Placental pericyte (primary cell): ENCODE measurements at places on chromosomes 1 and 21. TPM values are rescaled to one million over a fixed set of nuclear protein-coding genes. Genes with fewer than 3 reads are reported as not detected.

BSND gene
- total RNA-seq: not detected in 2 replicates

KLHL12 gene
- total RNA-seq: 25.6 and 26.6 TPM in 2 replicates

LAD1 gene
- total RNA-seq: 0.14 TPM in 1 of 2 replicates, not detected in the other

TMPRSS15 gene
- total RNA-seq: not detected in 2 replicates

TPTE gene
- total RNA-seq: 1.1 TPM in 1 of 2 replicates, not detected in the other

FAM151A gene
- not detected in 2 replicates for total RNA-seq

KHDC4 gene
- total RNA-seq: 26.3 and 43.5 TPM in 2 replicates

LRRC38 gene
- not detected in 2 replicates for total RNA-seq

COL8A2 gene
- 5.0 and 6.7 TPM in 2 replicates for total RNA-seq

DCST1 gene
- total RNA-seq: not detected in 2 replicates

UBXN10 gene
- total RNA-seq: not detected in 2 replicates

FCGR1A gene
- not detected in 2 replicates for total RNA-seq

NID1 gene
- total RNA-seq: 145 and 154 TPM in 2 replicates

NBPF11 gene
- 3.9 and 4.4 TPM in 2 replicates for total RNA-seq

NR0B2 gene
- not detected in 2 replicates for total RNA-seq

TIE1 gene
- total RNA-seq: 0.57 TPM in 1 of 2 replicates, not detected in the other

AP4B1 gene
- total RNA-seq: 13.8 and 14.6 TPM in 2 replicates

LRRC42 gene
- 34.2 and 51.4 TPM in 2 replicates for total RNA-seq

MINDY1 gene
- 5.9 and 9.2 TPM in 2 replicates for total RNA-seq

S100A7 gene
- not detected in 2 replicates for total RNA-seq

C1orf226 gene
- 0.29 and 1.5 TPM in 2 replicates for total RNA-seq

LYPLA2 gene
- 53.2 and 96.9 TPM in 2 replicates for total RNA-seq

MRPL9 gene
- 77.2 and 87.5 TPM in 2 replicates for total RNA-seq

ANKRD45 gene
- 0.22 and 0.29 TPM in 2 replicates for total RNA-seq

TDRKH gene
- total RNA-seq: 1.0 and 1.5 TPM in 2 replicates

TMEM61 gene
- total RNA-seq: not detected in 2 replicates

RGS18 gene
- total RNA-seq: not detected in 2 replicates

ZZZ3 gene
- 50.3 and 91.3 TPM in 2 replicates for total RNA-seq

HES3 gene
- not detected in 2 replicates for total RNA-seq

EPHA2 gene
- total RNA-seq: 76.2 and 141 TPM in 2 replicates

GSTM2 gene
- 7.6 and 16.0 TPM in 2 replicates for total RNA-seq

AIRE gene
- not detected in 2 replicates for total RNA-seq

IFI16 gene
- 68.6 and 98.3 TPM in 2 replicates for total RNA-seq

ACTA1 gene
- total RNA-seq: not detected in 2 replicates

RAB42 gene
- 1.7 and 4.8 TPM in 2 replicates for total RNA-seq

HSD11B1 gene
- 11.6 and 18.6 TPM in 2 replicates for total RNA-seq

TGFBR3 gene
- total RNA-seq: 20.5 and 56.9 TPM in 2 replicates

VAV3 gene
- total RNA-seq: under 0.01 and 0.57 TPM in 2 replicates

SLC16A4 gene
- total RNA-seq: 57.8 and 106 TPM in 2 replicates

KRTAP19-3 gene
- total RNA-seq: not detected in 2 replicates

C1orf94 gene
- not detected in 2 replicates for total RNA-seq

FAM163A gene
- total RNA-seq: under 0.01 TPM in 1 of 2 replicates, not detected in the other

COA6 gene
- 16.8 and 17.5 TPM in 2 replicates for total RNA-seq

SOX13 gene
- 4.6 and 5.4 TPM in 2 replicates for total RNA-seq

CELA2A gene
- total RNA-seq: 0.44 TPM in 1 of 2 replicates, not detected in the other

HHIPL2 gene
- total RNA-seq: 0.44 TPM in 1 of 2 replicates, not detected in the other

WNT2B gene
- total RNA-seq: 0.86 and 1.5 TPM in 2 replicates

HSF2BP gene
- total RNA-seq: 1.6 and 4.4 TPM in 2 replicates

MRPS15 gene
- total RNA-seq: 59.6 and 64.6 TPM in 2 replicates

CFH gene
- total RNA-seq: 8.6 and 10.5 TPM in 2 replicates

C1orf53 gene
- total RNA-seq: 1.1 and 3.3 TPM in 2 replicates

NCAM2 gene
- 0.29 and 2.4 TPM in 2 replicates for total RNA-seq

OLFM3 gene
- not detected in 2 replicates for total RNA-seq

PTPRU gene
- total RNA-seq: 25.8 and 30.9 TPM in 2 replicates

NTNG1 gene
- total RNA-seq: 0.22 and 8.6 TPM in 2 replicates

PTAFR gene
- total RNA-seq: 0.14 and 0.22 TPM in 2 replicates

GCSAML gene
- total RNA-seq: under 0.01 TPM in 2 replicates

LHX8 gene
- total RNA-seq: 0.44 TPM in 1 of 2 replicates, not detected in the other
